ENCODE measurements at places on chromosomes 7 and 10.

GRCh38 chr10:15625261-15625660, 94.5 kb downstream of the ITGA8 start:
- DNase-seq, result no peak

- no peak for DNase-seq
Measured at GRCh38 chr7:78712111-78712510, 741.4 kb downstream of the MAGI2 start.

GRCh38 chr10:128047991-128048818, 78.0 kb downstream of the MKI67 start:
- no peak for DNase-seq

DNA sequence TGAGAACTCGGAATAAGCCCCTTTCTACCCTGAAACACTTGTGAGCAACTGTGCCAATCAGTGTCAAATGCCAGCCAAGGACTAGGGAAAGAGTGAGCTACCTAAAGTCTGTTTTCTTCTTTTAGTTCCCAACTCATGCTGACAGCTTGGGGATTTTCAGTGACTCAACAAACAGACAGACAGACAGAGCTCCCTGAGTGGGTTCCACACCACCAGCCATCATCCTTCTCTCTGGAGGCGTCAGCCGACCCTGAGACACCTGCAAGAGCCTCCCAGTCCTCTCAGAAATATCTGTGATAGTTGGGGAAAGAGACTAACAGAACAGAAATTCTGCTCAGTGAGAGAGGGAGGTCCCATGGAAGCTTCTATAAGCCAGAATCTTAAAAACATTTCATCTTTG, 49.5 kb downstream of the GATA3 start:
- no peak for DNase-seq
